Motor neuron (in vitro differentiated cells): ENCODE measurements at places on chromosomes 12 and 14.
A peak's percentile ranks its signal among the peaks of the same experiment; 100 is the strongest.

DNA sequence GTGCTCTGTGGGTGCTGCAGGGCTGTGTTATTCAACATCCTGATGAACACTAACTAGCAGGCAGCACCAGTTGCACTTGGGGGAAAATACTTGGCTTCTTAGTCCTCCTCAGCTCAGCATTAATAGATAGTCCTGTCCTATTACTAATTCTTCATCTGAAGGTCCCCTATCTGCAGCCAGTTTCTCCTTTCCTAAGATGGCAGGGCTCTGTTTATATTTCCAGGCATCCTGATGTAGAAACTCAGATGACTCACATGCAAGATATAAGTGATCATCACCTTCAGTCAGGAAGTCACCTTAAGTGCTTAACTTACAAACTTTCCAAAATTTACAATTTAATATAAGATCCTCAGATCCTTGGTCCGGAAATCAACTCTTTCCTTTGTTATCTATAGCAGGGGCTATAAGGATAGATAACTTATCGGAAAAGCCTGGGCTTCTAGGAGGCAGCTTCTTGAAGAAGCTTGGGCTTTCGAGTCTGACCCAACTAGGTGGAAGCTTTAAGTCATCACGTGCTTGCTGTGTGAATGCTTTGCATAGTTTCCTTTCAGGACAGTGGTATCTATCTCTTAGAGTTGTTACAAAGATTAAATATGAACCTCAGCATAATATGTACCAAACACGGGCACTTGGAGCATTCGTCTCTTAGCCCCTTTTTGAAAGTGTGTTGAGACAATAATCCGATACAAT, 181.0 kb upstream of the GRIP1 start:
- no peak for ATAC-seq

DNA sequence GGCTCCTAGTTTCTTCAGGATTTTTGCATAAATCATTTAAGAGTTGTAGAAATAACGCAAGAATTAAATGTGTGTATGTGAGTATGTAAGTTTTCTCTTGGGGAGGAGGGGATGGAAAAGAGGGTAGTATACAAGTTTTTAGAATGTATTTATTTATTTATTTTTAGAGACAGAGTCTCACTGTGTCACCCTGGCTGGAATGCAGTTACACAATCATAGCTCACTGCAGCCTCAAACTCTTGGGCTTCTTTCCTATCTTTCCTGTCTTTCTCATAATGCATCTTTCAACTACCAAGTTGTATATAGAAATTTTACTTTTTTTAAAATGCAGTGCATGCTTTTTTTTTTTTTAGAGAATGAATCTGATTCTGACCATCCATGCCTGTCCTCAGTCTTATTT, 269.0 kb upstream of the GARIN2 start:
- no peak for ATAC-seq

- no peak for ATAC-seq
These were observed 28.6 kb downstream of the TDG start for GRCh38 chr12:103994235-103994634.

- no peak for ATAC-seq
These were observed 23.9 kb downstream of the PRICKLE1 start for GRCh38 chr12:42565633-42566032.

DNA sequence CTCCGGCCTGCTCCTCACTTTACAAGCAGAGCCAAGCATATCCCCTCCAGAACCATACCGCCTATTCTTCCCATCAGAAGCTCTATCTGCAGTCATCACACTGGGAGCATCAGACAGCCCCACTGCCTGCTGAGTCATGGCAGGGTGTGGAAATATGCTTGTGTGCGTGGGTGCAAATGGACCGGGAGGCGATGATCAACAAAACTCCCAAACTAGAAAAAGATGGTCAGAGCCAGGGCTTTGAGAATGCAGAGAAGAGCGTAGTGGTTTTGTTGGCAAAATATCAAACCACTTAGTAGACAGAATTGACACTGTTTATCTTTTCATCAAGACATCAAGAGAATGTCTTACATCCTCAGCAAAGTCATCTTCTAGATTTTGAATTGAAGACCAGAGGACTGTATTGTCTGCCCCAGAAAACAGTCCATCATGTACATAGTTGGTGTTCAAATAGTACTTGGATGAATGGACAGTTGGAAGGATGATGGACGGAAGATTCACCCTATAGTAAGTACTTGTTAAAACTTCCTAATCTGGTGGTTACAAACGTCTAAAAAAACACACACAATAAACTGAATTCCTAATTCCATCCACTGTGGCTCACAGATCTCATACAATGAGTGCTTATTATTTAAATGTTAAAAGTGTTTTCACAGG, 54.9 kb downstream of the VWF start:
- peak; percentile 91 for ATAC-seq

DNA sequence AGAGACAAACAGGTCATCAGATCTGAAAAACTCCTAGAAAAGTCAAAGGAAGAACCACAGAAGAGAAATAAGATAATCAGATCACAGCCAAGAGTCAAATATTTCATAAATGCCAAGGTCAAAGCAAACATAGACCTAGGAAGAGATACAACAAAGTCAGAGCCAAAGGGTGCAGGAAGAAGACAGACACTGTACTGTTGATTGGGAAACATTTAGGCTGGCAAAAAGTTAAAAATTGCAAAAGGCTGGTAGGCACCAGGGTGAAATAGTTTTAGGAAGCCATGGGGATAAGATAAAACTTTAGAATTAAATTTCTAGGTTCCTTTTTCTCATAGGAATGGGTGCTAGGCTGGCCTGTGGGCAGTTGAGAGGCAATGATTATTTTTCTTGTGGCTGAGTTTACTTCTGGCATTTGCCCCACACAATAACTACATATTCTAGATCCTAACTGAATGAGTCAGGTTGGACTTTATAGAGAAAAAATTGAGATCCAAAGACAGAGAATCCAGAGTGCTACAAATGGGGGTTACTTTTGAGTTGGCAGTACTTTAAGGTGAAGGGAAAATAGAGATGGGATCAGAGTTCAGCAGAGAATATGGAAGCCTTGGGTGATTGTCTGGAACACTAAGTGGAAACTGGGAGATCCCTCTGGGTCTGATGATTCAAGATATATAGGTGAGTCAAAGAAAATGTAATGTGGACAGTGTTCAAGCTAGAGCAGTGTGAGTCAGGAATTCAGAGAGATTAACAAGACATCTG, 215.5 kb downstream of the C12orf50 start:
- no peak for ATAC-seq

GRCh38 chr14:55867719-55868118, 250.5 kb upstream of the PELI2 start:
- ATAC-seq, result no peak

- no peak for ATAC-seq
These were observed 942 bp upstream of the GSG1 start for GRCh38 chr12:13104409-13104808.

DNA sequence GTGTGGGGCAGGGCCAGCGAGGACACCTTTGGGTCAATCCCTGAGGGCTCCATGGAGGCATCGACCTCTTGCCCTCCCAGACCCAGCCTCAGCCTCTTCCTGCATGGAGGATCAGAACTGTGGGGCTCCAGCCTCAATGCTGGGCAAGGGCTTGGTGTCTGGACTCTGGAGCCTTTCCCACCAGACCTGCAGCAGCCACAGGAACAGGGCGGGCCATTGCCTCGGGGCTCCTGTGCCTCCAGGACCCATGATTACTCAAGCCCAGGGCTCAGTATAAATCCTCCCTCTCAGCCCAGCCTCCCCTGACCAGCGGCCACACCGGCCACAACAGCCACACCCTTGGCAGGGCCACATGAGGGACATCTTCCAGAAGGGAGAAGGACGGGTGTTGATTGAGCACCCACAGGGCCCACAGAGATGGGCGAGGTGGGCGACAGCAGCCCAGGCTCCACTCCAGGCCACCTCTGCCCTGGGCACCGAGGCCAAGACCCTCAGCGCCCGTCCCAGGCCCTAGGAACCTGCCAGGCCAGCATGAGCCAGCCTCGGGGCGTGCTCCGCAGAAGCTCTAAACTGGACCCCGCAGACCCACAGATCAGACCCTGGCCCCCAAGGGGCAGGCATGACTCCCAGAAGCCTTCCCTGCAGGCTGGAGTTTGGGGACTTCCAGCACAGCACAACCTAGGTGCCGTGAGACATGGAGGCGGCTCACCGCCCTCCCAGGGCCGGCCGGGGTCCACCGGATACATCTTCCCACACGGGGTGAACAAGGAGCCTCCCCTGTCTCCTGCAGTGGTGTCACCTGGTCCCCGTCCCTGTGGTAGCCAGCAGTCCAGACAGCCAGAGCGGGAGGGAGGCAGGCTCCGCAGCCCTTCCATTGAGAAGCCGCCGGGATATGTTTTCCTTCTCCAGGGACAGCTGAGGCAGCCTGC, 25.1 kb downstream of the NCOR2 start:
- ATAC-seq, result peak; percentile 16

DNA sequence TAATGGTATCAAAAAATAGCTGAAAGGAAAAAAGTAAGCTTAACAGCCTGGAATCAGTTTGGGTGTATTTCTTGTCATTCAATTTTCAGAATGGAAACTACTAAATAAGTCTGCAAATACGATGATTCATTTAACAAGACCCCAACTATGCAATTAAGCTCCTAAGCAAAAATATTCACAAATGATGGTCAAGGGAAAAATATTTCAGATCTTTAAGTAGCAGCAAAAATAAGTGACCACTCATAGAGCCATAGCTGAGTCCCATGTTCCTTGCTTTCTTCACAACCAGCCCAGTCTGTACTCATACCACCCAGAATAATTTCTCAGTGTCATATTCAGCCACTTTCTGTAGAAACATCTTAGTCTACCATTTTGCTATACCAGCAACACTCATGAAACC, 185.4 kb downstream of the PPM1H start:
- ATAC-seq, result no peak

- ATAC-seq, result no peak
These were observed 56.4 kb downstream of the TMCC3 start for GRCh38 chr12:94593822-94594442.

DNA sequence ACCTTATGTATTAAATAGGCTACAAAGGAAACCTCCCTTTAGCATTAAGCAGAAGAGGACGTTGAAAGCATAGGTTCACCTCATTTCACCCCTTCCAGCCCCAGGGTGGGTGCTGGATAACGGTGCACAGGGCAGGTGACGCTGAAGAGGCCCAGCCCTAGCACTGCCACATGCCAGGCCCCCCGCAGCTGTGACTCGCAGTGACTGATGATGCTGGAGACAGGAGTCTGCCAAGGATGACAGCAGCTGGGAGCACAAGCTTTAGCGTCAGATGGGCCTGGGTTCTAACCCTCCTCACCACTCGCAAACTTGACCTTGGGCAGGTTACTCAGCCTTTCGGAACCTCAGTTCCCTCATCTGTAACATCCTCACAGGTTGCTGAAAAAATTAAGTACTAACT, 76.7 kb downstream of the TBK1 start:
- no peak for ATAC-seq

- no peak for ATAC-seq
These were observed 169.0 kb downstream of the PRIMA1 start for GRCh38 chr14:93619176-93619793.

GRCh38 chr14:105028251-105028927, 7.5 kb upstream of the CDCA4 start:
- no peak for ATAC-seq

GRCh38 chr12:89983622-89984021, 275.0 kb upstream of the ATP2B1 start:
- no peak for ATAC-seq

GRCh38 chr14:33946679-33947476, 4.0 kb downstream of the EGLN3 start:
- no peak for ATAC-seq

DNA sequence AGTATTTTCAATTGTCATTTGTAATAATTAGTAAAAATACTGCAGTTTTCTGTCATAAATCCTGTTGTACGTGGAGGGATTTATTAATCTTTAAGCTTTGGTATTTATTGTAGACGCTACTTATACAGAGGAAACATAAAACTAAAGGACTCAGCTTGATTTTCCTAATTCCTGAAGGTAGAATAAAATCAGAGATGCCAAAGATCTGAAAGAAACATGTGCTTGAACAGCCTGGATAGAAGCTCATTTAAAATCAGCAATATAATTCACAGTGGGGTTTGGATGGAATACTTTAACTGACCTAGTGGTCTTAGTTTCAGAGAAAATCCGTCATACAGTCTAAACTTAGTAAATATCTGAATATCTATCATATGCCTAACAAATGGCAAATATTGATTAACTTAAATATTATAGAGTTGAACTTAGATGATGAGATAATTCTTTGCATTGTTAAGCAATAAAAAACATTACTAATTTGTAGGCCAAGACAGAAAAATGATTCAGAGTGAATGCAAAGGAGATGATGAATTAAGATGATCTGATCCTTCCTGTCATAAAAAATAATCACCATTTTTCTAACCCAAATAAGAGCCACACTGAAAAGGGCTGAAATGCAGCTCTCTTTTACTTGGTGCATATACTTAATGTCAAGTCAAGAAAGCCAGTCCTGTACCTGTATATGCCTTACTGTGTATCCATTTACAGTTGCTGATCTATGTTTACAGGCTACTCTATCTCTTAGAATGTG, 397.1 kb upstream of the DCN start:
- no peak for ATAC-seq

GRCh38 chr14:92770484-92770883, 22.1 kb upstream of the LGMN start:
- ATAC-seq, result no peak

- no peak for ATAC-seq
These were observed 1194.8 kb downstream of the BCL11B start for GRCh38 chr14:98077176-98077575.

- no peak for ATAC-seq
These were observed 96.2 kb downstream of the BTG1 start for GRCh38 chr12:92049403-92049802.

DNA sequence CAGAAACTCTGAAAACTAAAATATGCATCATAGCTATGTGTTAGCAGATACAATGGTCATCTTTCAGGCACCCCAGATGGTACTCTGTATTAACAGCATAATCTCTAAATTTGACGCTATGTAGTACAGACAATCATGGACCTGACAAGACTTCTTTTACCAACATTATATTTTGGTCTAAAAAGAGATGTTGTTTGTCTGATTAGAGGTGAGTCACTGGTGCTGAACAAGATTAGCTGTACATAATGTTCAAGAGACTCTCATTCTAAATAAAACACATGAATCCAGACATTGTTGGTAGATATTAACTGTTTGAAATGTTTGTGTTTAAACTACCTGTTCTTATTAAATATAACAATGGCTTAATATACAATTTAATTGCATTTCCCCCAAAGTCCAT, 146.4 kb upstream of the LMNTD1 start:
- no peak for ATAC-seq

- no peak for ATAC-seq
These were observed 124.2 kb downstream of the TTC7B start for GRCh38 chr14:90692061-90692460.

DNA sequence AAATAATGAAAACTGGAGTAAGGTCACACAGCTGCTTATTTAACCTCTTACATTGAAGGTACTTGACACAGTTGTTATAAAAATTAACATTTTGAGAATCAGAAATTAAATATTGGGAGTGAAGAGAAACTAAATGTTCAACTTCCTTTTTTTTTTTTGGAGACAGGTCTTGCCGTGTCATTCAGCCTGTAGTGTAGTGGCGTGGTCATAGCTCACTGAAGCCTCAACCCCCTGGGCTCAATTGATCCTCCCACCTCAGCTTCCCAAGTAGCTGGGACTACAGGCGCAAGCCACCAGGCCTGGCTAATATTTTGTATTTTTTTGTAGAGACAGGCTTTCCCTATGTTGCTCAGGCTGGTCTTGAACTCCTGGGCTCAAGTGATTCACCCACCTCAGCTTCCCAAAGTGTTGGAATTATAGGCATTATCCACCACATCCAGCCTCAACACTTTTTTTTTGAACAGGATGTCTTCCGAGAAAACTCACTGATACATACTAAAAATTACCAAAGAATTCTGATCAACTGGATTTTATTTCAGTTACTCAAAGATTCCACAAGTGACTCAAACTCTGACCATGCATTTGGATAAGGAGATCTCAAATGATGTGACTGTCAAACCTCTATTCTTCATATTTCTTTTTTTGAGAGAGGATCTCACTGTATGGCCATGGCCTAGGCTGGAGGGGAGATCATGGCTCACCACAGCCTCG, 35.4 kb downstream of the SGPP1 start:
- ATAC-seq, result no peak
